Smooth muscle cell of the brain vasculature (primary cell): ENCODE measurements at places on chromosomes 1 and 21.

- no peak for DNase-seq
Observed at GRCh38 chr1:154607106-154607608, 829 bp downstream of the ADAR start.

- DNase-seq: no peak
Observed at GRCh38 chr1:198600906-198601305, 37.9 kb upstream of the PTPRC start.

DNA sequence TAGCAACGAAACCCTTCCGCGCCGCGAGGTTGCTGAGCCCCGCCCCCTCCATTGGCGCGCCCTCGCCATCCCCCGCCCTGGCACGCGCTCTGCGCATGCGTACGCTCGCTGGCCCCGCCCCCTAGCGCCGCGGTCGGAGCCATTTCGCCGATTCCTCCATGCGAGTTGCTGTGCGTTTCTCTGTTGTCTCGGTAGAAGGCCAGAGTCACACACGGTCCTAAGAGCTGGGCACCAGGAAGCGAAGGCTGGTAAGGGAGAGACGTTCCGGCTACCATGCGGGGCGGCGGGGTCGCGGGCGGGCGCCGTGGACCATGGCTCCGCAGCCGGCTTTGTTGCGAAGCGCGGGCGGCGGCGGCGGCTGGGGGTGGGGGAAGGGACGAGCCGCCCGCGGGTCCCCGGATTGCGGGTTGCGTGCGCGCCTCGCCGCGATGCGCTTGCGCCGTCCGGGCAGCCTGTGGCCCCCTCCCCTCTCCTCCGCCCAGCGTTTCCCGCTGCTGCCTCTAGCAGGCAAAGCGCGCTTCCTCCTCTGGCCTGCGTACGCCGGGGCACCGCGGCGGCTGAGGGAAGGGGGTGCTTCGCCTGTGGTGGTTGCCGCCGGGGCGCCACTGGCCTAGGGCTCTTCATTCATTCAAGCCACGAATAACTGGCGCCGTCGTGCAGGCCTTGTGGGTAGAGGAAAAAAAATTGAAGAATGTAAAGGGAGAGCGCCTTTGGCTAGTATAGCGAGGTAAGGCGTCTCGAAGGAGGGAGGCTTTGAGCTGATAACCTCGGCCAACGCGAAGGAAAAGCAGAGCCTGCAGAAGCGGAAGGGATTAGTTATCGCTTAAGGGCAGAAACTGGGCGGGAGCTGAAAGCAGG is at the start of gene DHX9:
Gene DHX9, plus strand, starts transcription at position 139 of the 858 bp plus-strand sequence. CDS start 3,220 bp downstream, outside the sequence.
- DNase-seq: peak; percentile 62

- DNase-seq: no peak
Observed at GRCh38 chr1:241822846-241823245, 25.2 kb upstream of the EXO1 start.

DNA sequence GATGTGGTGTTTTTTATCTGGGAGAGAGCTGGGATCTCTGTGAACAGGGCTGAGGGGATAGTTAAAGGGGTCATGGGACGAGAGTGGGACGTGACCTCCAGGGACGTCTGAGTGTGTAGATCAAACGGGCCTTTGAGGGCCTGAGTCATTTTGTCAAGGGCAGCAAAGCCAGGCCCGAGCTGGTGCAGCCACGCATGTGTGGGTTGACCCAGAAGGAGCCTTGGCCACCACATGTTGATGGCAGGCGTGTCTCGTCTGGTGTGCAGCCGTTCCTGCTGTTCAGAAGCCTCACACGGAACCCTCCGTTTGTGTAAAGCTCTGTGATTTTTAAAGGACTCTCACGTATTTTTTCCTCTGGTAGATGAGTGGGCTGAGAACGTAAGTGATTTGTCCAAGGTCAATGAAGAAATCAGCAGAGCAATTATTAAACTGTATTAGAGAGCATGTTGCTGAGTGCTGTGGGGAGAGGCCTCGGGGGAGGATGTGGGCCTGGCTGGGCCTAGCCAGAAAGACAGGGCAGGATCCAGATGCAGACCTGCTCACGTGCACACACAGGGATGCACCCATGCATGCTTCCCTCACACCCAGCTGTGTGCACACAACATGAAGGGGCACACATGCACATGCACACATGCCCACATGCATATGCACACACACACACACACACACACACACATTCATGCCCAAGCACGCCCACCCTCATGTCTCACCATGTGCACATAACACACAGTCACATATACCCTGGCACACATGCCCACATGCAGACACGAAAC is 89.8 kb downstream of the AJAP1 start:
- DNase-seq: no peak

GRCh38 chr1:112431038-112431437 is 35.0 kb downstream of the CTTNBP2NL start:
- DNase-seq: no peak

DNA sequence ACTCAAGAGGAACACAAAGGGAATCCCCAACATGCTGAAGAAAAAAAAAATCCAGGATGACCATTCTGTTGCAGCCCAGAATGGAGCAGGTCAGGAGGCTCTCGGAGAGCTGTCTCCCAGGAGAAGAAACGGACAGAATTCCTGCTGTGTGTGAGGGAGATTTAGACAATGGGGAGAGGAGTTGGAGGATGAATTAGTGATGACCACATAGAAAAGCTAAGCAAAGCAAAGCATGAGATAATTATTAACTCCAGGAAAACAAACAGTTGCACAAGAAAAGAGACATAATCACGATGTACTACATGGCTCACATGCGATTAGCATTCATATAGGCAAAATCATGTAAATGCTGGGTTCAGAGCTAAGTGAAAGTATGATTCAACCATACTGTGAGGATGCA is 61.1 kb upstream of the SMYD2 start:
- no peak for DNase-seq

- DNase-seq: no peak
Observed at GRCh38 chr1:82226186-82226505, 425.4 kb downstream of the ADGRL2 start.

GRCh38 chr1:16324456-16324890 is 27.8 kb downstream of the FBXO42 start:
- peak; percentile 26 for DNase-seq

DNA sequence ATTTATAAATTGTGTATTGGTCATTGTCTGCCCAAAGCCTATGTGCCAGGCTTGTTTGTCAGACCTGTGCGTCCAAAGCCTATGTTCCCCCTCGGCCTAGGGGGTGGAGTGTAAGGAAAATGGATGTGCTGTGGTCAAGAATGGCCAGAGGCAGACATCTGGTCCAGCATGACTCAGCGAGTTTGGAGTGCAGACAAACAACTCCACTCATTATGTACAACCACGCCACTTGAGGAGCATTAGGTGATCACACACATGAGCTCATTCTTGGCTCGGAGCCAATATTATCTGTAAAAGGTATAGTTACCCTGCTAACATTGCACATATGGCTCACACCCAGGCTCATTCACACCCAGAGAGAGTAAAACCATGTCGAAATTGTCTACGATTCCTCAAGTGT is 1047.6 kb upstream of the ADGRL4 start:
- no peak for DNase-seq

GRCh38 chr1:107515702-107516101 is 374.9 kb downstream of the NTNG1 start:
- no peak for DNase-seq

DNA sequence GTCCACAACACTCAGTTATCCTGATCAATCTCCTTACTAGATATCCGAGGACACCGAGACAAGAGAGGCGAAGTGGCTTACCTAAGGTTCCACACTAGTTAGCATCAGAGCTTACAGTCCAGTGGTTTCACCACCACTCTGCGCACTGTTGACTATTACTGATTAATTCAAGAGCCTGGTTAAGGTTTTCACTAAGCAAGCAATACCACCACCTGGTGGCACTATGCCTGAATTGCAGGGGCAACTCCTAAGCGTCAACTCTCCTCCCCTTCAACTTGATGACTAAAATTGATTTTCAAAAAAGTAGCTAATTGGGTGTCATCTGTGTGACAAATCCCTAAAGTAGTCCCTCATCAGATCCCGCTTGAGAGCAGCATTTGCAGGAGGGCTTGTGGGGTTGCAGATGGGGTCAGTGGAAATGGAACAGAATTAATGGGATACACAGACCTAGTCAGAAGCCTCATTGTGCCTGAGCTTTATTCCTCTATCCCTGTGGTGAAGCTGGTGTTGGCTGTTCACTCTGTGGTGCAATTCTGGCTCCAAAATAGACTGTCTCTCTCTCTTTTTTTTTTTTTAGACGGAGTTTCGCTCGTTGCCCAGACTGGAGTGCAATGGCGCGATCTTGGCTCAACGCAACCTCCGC is 9.1 kb downstream of the TTC22 start:
- DNase-seq: no peak
